ENCODE measurements at places on chromosomes 11 and 22. TPM values are rescaled to one million over a fixed set of nuclear protein-coding genes. Genes with fewer than 3 reads are reported as not detected.

The TSGA10IP gene
- not detected for total RNA-seq

DNA sequence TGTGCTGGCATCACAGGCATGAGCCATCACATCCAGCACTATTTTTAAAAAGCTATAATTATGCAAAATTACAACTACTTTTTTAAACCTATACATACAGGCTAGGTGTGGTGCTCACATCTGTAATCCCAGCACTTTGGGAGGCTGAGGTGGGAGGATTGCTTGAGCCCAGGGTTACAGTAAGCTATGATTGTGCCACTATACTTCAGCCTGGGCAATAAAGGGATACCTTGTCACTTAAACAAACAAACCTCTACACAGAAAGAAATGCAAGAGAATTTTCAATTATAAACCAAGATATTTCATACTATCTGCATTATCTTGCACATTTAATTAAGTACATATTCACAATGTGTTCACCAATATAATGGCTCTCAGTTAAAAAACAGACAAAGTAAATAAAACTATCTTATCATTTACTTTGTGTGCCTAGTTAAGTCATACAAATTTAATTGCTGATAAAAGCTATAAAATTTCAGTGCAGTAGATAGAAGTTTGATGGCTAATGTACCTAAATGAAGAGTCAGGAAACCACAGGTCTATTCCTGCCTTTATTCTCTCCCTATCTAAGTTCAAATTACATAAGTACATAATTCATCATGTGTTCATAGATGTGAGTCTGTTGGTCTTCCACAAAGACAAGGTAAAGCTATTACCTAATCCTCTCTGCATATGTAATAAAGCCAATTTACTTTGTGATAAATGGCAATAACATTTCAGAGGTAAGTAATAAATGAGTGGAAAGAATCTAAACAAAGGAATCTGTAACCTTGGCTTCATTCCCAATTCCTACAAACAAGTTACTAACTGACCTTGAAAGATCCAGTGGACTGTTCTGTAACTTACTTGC is 9.0 kb upstream of the RDX start:
- H3K4me1 ChIP-seq: no peaks in the 10 kb centered on the region
- H3K27me3 ChIP-seq: no peaks in the 10 kb centered on the region
- no peak overlapping the region for H3K4me3 ChIP-seq

- H3K4me1 ChIP-seq: no peaks in the 10 kb centered on the region
- H3K4me3 ChIP-seq: no peak overlapping the region
- DNase-seq: no peak
- H3K27me3 ChIP-seq: no peaks in the 10 kb centered on the region
These were observed 1156.8 kb downstream of the LRRC4C start for GRCh38 chr11:40302669-40303068.

- H3K36me3 ChIP-seq: no peaks in the 10 kb centered on the region
- no peak for DNase-seq
- no peak overlapping the region for H3K27ac ChIP-seq
- H3K27me3 ChIP-seq: peaks cover 5% of the 10 kb centered on the region
These were observed 95.7 kb downstream of the CWC15 start for GRCh38 chr11:94877443-94878200.

DNA sequence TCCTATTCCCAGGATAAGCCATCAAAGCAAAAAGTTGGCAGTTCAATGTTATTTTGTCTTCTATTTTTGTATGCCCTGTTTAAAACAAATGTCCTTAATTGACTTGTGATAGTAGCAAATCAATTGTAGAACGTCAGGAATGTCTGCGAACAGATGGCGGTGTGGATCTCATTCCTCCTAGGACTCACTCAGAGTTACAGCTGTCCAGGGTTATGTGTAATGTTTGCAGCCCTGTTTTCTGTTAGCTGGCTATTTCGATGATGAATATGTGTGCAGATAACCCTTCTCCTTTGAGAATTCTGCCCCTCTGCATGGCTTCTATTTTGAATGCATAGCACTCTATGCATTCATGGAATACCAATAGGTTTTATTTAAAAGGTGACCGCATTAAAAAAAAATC is 1248.0 kb upstream of the CNTN5 start:
- no peaks in the 10 kb centered on the region for H3K4me1 ChIP-seq
- H3K4me3 ChIP-seq: no peak overlapping the region
- no peaks in the 10 kb centered on the region for H3K36me3 ChIP-seq
- H3K27me3 ChIP-seq: no peaks in the 10 kb centered on the region
- no peak overlapping the region for H3K27ac ChIP-seq

DNA sequence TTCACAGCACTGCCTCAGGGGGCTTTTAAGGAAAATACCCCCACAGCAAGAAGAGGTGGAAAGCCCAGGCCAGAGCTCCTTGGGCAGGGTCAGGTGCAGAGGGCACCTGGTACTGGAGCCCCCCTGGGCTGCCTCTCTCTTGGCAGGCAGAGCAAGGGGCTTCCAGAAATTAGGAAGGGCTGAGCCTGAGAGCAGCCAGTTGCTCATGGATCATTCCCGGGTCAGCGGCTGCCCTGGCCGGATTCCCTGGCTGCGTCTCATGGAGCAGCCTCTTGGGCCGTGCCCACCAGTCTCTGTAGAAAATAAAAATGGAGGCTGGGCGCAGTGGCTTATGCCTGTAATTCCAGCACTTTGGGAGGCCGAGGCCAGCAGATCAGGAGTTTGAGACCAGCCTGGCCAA is 10.3 kb upstream of the OMP start:
- no peaks in the 10 kb centered on the region for H3K36me3 ChIP-seq
- H3K4me3 ChIP-seq: no peak overlapping the region
- H3K4me1 ChIP-seq: peaks cover 2% of the 10 kb centered on the region
- DNase-seq: no peak

- no peaks in the 10 kb centered on the region for H3K36me3 ChIP-seq
- no peak overlapping the region for H3K4me3 ChIP-seq
- no peaks in the 10 kb centered on the region for H3K4me1 ChIP-seq
- no peak for DNase-seq
- H3K27me3 ChIP-seq: no peaks in the 10 kb centered on the region
- no peak overlapping the region for H3K27ac ChIP-seq
These were observed 97.9 kb upstream of the TENM4 start for GRCh38 chr11:79538775-79539174.
